DMS153 (cell line): ENCODE measurements at places on chromosomes 5 and 9.

GRCh38 chr9:8564960-8565359, 765.4 kb upstream of the DMAC1 start:
- no peak for DNase-seq

DNA sequence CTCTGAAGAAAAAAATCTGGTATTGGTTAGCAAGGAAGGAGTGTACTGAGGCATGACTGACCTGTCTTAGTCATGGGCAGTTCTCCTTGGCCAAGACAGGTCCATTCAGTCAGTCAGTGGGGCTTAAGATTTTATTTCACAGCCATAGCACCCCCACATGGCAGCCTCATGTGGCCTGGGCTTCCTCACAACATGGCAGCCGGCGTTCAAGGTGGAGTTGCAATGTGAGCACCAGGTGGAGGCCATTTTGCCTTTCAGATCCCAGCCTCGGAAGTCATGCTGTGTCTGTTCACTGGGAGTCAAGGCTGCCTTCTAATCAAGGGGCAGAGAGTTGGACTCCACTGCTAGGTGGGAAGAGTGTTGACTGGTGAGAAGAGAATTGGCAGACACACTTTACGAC, 10.3 kb upstream of the CARD19 start:
- DNase-seq = no peak

GRCh38 chr9:28801144-28801799, 1228.0 kb upstream of the C9orf72 start:
- no peak for DNase-seq

- DNase-seq = no peak
These were observed 31.1 kb downstream of the ATP6V0E1 start for GRCh38 chr5:173014671-173015070.

- peak; percentile 50 for DNase-seq
These were observed 84.9 kb downstream of the ZNF608 start for GRCh38 chr5:124661317-124662141.

- DNase-seq = no peak
These were observed 111.8 kb upstream of the SLC44A1 start for GRCh38 chr9:105132606-105133005.

GRCh38 chr9:125142560-125143376, 560 bp downstream of the SCAI start:
- no peak for DNase-seq

GRCh38 chr9:124632077-124632621, 125.0 kb upstream of the NR5A1 start:
- no peak for DNase-seq

DNA sequence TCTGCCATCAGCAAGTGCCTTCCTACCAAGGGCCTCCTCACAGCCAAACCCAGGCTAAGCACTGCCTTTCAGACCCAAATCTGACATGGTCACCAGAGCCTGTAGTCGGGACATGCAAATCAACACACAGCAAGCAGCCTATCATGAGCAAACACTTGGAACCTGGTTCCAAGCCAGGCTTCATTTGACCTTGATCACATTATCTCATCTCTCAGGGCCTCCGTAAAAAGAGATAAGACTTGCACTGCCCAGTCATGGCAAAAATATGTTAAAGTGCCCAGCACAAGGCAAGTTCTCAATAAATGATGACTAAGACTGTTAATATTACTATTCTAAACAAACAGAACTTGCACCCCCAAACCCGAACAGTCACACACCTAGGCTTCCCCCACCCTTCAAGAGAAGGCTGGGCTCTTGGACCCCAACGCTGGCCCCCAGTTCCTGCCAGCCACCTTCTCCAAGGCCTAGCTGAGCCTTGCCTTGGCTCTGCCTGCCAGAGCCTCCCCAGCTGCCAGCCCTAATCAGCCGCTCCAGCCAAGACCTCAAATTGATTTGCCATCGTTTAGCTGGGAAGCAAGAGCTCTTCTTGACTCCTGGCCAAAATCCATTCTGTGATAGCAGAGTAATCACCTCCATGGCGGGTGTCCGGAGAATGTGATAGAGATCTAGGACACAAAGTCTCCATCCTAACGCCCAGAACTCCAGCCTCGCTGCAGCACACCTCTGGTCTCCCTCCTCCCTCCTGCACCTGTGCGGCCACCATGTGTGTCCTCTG, 18.7 kb downstream of the CPLX2 start:
- DNase-seq = no peak

DNA sequence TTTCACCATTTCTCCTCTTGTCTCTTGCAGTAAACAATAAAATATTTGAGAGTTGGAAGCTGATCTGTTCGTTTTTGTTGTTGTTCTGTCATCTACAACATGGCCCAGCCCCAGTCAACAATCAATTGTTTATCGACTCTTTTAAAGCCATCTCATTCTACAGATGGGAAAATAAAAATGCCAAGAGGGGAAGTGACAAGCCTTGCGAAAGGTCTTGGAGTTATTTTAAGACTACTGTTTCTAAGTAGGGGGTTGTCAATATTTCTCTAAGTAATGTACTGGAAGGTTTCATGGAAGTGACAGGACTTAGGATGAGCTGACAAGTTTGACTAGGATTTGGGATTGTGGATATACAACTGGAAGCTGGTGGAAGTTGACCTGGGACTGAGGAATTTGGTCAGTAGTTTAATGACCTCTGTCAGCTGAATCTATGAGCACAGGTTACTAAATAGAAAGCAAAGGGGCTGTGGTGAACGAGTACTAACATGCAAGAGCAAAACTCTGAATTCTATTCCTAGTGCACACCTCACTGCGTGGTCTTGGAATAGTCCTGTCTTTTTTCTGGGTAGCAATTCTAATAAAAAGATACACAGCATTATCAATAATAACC, 57.5 kb upstream of the ADRB2 start:
- no peak for DNase-seq

GRCh38 chr9:38681747-38682227, 38.1 kb downstream of the FAM240B start:
- no peak for DNase-seq

DNA sequence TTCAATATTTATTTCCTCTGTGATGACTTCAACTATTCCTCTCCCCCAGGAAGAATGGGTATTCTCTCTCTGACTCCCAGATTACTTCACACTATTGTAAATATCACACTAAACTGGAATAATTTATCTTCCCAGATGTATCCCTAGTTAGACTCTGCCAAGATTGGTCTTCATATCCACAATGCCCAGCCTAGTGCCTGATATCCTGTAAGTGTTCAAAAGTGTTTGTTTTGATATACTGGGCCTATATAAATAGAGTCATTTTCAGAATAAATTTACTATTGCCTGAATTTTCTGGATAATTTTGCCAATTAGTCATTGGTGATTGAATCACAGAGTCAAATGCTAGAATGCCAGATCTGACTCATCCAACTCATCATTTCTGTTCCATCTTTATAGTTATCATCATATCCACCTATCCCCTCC, 143.7 kb upstream of the TNC start:
- no peak for DNase-seq

GRCh38 chr9:127778280-127779135, at the start of gene SH2D3C:
SH2D3C (minus strand) TSS chr9:127778666; CDS start chr9:127778627, 39 bp downstream.
- no peak for DNase-seq

GRCh38 chr5:81393783-81394718, at the start of gene ACOT12:
ACOT12 (minus strand) TSS chr5:81394134; CDS start chr5:81394114, 20 bp downstream.
- no peak for DNase-seq

DNA sequence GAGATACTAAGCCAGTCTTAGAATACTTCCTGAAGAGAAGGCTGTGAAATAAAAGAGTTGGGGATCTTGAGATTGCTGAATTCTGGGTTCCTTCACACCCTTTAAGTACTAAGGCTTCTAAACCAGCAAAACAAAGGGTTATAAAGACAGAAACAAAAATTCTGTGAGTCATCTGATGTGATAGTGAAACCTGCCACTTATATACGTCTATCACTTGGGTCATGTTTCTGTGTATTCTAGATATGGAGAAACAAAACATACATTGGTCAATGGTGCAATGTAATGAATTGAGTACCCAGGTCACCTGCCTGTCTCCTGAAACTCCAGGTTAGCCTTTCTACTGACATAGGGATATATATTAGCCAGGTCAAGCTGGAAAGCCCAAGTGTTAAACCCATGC, 319.3 kb upstream of the GRAMD2B start:
- no peak for DNase-seq

GRCh38 chr9:114001410-114001685, 76.8 kb downstream of the AMBP start:
- no peak for DNase-seq

DNA sequence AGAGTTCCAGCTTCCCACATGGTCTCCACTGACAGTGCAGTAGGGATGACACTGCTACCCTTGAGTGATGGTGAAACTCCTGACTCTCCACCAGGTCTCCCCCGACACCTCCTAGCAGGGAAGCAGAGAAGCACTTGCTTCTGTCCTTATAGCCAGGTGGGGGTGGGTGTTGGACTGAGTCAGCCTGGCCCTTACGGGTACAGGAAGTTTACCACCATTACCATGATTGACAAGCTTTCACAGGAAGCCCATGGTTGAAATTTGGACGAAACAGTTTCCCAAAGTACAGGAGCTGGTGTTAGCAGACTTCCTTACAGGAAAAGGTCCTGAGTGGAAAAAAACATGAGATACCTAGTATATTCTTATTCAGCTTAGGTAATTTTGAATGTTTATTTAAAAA, 3.1 kb upstream of the FBXL7 start:
- no peak for DNase-seq

DNA sequence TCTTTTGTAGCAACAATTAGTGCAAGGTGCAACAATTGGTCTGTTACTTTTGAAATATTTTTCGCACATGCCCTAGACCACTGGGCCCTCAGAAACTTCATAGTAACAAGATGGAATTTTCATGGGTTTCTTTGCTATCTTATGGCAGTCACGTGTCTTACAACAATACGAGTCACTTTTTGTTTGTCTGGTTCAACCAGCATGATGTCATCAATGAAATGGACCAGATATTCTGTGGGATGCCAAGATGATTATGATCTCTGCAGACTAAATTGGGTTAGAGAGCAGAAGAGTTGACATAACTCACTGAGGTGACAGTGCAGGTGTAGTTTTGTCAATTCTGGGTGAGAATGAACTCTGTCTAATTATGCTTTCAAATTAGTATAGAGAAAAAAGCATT, 239.6 kb upstream of the RIOK2 start:
- no peak for DNase-seq

- no peak for DNase-seq
These were observed 23.5 kb downstream of the IL7R start for GRCh38 chr5:35880156-35880555.

DNA sequence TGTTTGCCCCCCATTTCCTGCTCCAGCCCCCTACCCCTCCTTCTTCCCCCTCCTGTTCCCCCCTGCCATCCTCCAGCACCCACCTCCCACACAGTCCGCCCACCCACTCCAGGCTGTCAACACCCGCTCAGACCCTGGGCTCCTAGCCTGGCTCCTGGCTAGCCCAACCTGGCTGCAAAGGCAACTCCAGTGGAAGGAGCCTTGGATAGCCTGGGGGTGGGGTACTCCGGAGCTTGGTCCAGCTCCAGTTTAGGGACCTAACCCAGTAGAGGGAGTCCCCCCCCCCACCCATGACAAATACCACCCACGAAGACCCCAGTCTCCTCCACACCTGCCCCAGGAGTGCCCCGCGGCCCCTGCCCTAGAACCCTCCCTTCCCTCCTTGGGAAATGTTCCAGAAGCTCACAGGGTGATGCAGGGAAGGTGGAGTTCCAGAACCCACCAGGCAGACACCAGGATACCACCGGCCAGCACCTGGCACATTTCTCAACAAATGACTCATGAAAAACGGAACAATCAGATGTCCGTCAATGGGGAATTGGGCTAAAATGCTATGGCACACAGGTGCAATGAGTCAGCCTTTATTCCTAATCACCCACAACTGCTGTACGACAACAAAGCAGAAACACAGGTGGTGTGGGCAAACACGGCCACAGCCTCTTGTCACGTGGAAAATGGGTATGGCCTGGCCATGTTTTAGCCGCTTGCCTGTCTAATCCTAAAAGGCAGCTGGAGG, 901 bp upstream of the SLC12A7 start:
- peak; percentile 30 for DNase-seq

GRCh38 chr9:94085062-94085639, 887 bp downstream of the PTPDC1 start:
- no peak for DNase-seq

GRCh38 chr5:158718738-158719505, 380.8 kb downstream of the EBF1 start:
- DNase-seq = no peak

GRCh38 chr5:86143837-86144236, 473.9 kb upstream of the COX7C start:
- no peak for DNase-seq

- no peak for DNase-seq
These were observed 713.3 kb upstream of the RGMB start for GRCh38 chr5:98060148-98060547.

DNA sequence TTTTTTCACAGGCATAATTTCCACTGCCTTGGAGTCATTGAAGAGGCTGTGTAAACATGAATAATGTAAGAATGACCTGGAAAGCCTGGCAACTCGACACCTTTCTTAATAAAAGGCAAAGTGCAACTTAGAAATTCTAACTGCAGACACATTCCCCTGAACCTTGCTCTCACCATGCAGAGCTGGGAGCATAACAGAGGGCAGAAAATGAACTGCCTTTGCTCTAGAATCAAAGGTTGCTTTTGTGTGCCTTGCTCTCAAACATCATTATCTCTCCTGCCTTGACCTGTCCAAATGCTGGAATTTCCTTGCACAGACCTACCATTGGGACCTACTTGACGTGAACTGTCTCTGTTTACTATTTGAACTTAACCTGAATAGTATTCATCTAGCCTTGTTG, 462.0 kb upstream of the ZNF462 start:
- no peak for DNase-seq

DNA sequence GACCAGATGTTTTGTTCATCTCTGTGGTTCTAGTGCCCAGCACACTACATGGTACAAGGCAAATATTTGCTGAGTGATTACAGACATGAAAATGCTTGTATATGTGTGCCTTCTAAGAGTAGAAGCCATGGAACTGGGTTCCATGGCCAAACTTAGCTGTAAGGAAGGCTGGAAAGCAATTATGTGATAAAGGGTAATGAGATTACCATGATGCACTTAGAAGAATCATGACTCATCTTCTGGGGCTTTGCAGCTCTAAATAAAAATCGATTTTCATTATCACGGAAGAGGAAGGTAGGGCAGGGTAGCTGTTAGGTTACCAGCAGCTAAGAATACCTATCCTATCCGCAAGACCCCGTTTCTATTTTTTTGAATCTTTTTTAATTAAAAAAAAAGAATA, 28.0 kb downstream of the RFK start:
- peak; percentile 75 for DNase-seq

DNA sequence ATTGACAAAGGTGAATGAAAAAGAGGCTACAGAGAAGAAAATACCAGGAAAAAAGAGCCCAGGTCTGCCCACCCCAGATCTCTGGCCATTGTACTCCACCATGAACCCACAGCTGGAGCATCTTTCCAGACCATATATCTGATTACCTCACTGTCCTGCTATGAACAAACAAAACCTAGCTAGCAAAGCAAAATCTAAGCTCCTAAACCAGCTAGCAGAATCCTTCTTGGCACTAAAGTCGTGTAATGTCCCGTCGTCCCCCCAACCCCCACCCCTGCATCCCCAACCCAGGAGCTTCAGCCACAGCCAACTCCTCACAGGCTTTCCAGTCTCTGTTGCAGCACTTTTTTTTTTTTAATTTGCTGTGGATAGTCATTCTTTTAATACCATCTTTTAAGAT, 2.5 kb downstream of the C1QTNF3 start:
- no peak for DNase-seq
